ENCODE measurements at places on chromosomes 4 and X.

GRCh38 chr4:170167678-170168077 is 77.9 kb upstream of the AADAT start:
- no peak for DNase-seq

GRCh38 chrX:86263526-86263925 is 115.3 kb downstream of the DACH2 start:
- DNase-seq: no peak

GRCh38 chrX:150790021-150790420 is 96.8 kb downstream of the MTMR1 start:
- no peak for DNase-seq

DNA sequence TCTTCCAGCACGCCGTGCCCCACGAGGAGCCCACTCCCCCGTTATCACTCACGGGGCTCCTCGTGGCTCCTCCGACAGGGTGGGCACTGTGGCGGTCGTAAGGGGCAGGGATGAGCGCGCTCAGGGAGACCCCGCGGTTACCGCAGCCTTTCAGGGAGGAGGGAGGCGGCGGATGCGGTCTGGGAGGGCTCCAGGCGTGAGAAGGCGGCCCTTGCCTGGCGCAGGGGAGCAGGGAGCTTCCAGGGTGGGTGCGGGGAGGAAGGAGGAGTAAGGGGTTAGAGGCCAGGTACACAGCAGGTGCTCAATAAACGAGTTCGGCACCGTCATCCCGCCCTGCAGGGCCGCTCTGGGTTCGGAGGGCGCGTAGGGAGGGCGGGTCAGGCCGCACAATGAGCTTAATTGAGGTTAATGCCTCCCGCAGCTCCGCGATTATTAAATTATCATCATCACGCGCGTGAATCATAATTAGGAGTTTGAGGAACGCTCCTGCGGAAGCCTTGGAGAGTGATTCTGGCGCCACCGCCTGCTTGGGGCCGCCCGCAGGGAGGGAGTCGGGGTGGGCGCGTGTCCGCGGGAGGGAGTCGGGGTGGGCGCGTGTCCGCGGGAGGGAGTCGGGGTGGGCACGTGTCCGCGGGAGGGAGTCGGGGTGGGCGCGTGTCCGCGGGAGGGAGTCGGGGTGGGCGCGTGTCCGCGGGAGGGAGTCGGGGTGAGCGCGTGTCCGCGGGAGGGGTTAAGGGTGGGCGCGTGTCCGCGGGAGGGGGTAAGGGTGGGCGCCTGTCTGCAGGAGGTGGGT is 7.6 kb upstream of the NKX1-1 start:
- no peak for DNase-seq

DNA sequence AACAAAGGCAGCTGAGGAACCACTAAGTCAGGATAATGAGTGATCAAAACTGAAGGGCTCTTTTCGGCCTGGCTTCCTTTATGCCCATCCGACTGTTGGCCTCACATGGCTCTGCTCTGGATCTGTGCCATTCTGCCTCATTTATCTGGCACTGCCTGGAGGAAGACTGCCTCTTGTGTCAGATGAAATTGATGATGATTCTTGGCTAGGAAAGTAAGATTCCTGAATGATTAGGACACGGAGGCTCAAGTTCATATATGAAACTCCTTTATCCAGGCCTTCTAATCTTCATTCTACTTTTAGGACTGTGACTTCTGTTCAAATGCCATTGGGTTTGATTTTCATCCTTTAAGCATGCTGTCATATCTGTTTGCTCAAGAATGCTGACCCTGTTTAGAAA is 475.4 kb upstream of the RPS6KA3 start:
- no peak for DNase-seq

DNA sequence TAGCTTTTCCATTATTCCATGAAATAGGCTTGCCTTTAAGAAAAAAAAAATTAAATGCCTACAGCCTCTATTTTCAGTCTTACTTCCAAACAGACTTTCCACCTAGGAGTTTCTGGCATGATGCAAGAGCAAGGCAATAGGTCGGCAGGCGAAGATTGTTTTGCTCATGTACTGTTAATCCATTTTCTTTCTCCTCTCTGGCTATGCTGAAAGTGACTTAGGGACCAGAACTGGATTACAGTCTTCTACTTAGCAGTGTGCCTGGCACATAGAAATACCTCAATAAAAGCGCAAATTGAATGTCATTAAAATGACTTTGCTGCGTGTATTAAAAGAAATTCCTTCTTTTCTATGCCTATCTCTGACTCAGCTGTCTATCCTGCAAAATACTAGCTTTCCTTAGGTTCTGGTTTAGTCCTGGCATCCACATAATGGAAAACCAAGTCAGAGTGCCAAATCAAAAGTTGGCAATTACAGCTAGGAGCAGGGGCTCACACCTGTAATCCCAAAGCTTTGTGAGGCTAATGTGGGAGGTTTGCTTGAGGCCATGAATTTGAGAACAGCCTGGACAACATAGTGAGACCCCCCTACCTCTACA is 51.9 kb downstream of the CC2D2A start:
- no peak for DNase-seq

Data from endothelial cell (in vitro differentiated cells).